ENCODE measurements at places on chromosomes 5 and 9.

GRCh38 chr9:71955300-71955915 is 44.0 kb downstream of the C9orf85 start:
- DNase-seq: no peak

DNA sequence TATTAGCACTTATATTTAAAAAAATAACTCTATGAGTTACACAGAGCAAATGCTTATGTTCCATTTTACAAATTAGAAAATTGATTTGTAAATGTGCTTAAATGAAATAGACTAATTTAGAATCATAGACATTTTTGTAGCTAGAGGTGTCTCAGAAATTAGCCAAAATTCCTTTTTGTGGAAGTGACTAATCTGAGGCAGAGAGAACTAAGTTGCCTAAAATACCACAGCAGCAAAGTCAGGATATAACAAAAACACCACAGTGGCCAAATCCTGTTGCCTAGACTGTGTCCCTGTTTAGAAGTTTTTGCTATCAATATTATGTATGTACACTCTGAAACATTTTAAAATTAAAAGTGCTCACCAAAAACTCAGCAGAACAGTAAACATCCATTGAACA is 18.7 kb downstream of the ADAMTSL1 start:
- no peak for DNase-seq

DNA sequence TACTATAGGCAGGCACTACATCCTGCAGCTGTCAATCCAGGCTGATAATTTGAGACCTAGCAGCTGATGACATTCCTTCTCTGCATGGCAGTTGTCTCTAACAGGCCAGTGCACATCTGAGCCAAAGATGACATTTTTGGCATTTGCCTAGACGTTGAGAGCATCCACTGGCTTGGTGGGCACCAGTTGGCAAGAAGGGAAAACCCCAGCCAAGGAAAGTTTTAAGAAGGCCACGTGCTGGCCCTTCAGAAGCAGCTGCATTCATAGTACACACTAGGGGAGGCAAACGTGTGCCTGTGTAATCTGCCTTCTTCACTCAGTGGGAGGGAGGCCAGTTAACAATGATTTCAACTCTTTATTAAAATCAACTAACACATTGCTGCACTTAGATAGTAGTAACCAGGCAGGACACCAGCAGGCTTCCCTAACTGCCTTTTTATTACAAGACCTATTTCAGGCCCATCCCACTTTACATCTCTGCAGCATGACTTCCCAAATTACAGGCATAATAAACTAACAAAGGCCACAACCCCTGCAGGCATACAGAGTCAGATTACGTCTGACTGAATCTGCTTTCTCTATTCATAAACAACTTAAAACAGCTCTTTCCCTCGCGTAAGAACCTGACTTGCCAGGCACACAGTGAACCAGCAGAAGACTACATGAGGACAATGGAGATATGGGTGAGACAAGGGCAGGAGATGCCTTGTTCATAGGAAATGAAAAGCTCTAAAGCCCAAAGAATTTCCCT is 576.3 kb downstream of the PDE4D start:
- DNase-seq: no peak

DNA sequence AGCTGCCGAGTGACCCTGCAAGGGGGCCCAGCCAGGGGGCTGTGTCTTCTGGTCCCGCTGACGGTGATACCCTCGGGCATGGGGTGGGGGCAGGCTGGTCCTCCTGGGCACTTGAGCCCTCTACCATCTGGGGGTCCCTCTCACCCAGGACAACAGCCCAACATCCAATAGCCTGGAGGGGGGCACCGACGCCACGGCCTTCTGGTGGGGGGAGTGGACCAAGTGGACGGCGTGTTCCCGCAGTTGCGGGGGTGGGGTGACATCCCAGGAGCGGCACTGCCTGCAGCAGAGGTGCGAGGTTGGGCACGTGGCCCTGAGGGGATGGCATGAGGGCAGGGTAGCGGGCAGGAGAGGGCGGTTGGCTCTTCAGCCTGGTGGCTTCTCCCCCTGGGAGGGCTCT is 2.8 kb downstream of the ADAMTSL2 start:
- no peak for DNase-seq

- no peak for DNase-seq
These were observed 66.4 kb upstream of the PPP2R2B start for GRCh38 chr5:146944764-146945616.

DNA sequence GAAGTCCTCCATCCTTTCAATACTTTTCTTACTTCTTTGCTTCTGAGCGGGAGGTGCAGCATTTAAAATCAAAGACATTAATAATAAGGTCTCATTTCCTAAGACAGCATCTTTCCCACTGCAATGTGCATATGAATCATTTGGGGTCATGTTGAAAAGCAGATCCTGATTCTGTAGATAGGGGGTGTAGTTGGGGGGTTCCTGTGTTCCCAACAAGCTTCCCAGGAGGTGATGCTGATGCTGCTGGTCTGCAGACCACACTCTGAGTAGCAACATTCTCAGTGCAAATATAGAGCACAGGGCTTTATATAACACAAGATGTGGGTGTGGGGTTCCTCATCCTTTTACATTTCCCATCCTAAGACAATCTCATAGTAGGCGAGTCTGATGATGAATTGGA is 126.5 kb upstream of the PALM2AKAP2 start:
- no peak for DNase-seq

GRCh38 chr5:39171647-39172046 is 47.7 kb downstream of the FYB1 start:
- DNase-seq: no peak

DNA sequence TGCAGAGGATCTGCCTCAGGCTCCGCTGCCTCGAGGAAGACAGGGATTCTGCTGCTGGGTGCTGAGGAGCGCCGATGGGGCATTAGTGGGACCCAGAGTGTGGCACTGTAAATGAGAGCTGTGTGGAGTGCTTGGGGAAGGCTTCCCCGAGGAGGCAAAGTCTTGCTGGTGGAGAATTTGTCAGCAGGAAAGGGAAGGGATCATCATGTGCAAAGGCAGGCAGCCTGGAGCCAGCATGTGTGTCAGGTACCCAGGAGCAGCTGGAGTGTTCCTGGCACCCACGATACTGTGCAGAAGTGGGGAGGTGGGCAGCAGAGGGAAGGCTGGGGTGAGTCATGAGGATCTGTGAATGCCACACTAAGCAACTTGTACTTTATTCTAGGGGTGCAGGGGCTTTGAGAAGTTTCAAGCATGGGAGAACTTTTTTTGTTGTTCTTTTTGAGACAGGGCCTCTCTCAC is 12.3 kb downstream of the B4GALT7 start:
- no peak for DNase-seq

Measured in D341Med (cell line).